ENCODE measurements at places on chromosomes 4 and X.
A peak's percentile ranks its signal among the peaks of the same experiment; 100 is the strongest.

GRCh38 chrX:66728818-66729271 lies 90.0 kb upstream of the EDA2R start:
- DNase-seq, result peak; percentile 68

- no peak for DNase-seq
Measured at GRCh38 chr4:95638920-95639501, 90.2 kb upstream of the UNC5C start.

DNA sequence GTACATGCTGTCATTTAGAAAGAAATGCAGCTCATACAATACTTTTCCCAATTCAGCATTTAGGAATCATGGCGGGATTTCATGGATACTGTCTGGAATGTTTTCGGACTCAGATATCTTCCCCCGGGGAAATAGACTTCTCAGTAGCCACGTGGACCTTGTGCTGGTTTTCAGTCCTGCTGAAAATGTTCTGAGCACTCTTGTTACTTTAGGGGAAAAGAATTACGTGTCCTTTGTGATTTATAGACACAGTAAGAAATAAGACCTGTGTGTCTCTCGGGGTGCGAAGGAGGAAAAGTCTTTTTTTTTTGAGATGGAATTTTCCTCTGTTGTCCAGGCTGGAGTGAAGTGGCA lies 3.8 kb downstream of the CD99 start:
- DNase-seq, result no peak

- peak; percentile 36 for DNase-seq
Measured at GRCh38 chr4:96194993-96195392, 355.1 kb downstream of the PDHA2 start.

Measured in astrocyte of the spinal cord (primary cell).